NCI-H748 treated with DMSO at 0.1 percent for 48 hours (cell line): ENCODE measurements at places on chromosomes 3 and 15.

- no peak for DNase-seq
Observed at GRCh38 chr15:28967066-28967465, 81.3 kb downstream of the APBA2 start.

DNA sequence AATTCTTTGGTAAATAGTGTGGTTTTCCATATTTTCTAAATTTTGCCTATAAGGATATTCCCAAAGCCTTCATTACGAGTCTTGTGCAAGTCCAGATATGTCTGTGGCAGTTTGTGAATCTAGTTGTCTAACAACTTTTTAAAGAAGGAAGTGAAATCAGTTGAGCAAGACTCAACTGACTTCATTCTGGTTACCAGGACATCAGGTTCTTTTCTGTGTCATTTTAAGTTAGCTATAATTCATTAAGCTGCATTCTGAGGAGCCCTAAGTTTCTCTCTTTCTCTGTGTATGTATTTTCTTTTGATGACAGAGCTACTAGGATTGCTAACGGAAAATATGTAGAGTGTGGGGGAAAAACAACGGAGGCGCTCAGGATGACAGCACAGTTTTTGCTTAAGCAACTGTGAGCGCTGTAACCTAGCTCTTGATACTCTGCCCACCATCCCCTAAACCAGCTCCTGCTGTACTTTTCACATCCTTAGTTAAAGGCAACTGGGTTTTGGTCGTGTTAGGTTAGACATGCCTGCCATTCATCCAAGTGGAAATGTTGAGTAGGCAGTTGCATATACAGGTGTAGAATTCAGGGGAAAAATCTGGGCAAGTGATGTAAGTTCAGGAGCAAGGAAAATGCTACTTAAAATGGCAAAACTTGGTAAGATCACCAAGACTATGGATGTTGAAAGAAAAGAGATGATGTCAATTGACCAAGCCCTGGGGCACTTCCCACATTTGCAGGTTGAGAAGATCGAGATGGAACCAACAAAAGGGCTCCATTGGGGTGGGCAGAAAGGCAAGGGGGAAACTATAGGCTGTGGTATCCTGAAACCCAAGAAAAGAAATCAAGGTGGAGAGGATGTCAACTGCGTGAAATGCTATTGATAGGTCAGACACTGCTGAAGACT, 9.2 kb downstream of the MFSD1 start:
- DNase-seq, result no peak

DNA sequence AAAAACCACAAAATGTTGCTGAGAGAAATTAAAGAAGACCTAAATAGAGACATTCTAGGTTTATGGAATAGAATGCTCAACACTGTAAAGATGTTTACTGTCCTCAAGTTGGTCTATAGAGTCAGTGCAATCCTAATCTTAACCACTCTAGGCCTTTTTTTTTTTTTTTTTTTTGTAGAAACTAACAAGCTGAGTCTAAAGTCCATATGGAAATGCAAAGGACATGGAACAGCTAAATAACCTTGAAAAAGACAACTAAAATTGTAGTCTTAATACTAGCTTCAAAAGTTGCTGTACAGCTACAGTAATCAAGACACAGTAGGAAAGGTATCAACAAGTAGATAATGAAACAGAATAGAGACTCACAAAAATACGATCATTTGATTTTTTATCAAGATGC, 32.9 kb downstream of the CDV3 start:
- no peak for DNase-seq

- DNase-seq, result no peak
Observed at GRCh38 chr15:92277776-92278175, 115.9 kb upstream of the ST8SIA2 start.

GRCh38 chr3:159886050-159886449, 102.6 kb upstream of the IL12A start:
- no peak for DNase-seq
